ENCODE measurements at places on chromosomes 5 and 9.
A peak's percentile ranks its signal among the peaks of the same experiment; 100 is the strongest.

GRCh38 chr5:98402130-98402529, 371.3 kb upstream of the RGMB start:
- peak; percentile 58 for ATAC-seq

- ATAC-seq: no peak
Measured at GRCh38 chr9:120486347-120486746, 93.6 kb downstream of the CDK5RAP2 start.

DNA sequence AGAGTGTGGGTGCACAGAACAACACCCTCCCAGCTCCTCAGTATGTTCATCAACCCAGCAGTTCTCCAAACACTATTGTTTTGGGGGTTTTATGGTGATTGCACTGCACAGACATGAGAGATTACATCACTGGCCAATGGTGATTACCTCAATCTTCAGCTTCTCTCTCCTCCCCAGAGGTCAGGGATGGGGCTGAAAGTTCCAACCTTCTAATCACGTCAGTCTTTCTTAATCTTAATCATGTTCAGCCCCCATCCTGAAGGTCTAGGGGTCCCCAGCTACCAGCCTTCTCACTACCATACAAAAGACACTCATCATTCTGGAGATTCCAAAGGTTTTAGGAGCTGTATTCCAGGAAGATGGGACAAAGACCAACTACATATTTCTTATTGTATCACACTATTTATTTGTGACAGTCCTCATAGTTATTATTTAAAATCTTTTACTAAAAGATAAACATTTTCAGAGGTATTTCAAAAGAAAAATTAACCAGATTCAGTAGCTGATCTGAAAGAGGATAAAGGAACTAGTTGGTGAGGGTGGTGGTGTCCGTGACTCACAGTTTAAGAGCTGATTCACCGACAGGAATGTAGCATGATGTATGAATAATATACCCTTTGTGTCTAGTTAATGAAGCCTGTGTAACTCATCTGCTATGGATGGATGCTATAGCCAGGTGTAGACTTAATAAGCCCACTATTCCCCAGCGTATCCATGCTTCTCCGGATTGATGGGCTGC, 35.6 kb downstream of the RASEF start:
- peak; percentile 95 for ATAC-seq

GRCh38 chr5:176994460-176995121, 12.0 kb downstream of the UIMC1 start:
- ATAC-seq: no peak

- no peak for ATAC-seq
Measured at GRCh38 chr9:114151426-114151956, 3.8 kb upstream of the COL27A1 start.

DNA sequence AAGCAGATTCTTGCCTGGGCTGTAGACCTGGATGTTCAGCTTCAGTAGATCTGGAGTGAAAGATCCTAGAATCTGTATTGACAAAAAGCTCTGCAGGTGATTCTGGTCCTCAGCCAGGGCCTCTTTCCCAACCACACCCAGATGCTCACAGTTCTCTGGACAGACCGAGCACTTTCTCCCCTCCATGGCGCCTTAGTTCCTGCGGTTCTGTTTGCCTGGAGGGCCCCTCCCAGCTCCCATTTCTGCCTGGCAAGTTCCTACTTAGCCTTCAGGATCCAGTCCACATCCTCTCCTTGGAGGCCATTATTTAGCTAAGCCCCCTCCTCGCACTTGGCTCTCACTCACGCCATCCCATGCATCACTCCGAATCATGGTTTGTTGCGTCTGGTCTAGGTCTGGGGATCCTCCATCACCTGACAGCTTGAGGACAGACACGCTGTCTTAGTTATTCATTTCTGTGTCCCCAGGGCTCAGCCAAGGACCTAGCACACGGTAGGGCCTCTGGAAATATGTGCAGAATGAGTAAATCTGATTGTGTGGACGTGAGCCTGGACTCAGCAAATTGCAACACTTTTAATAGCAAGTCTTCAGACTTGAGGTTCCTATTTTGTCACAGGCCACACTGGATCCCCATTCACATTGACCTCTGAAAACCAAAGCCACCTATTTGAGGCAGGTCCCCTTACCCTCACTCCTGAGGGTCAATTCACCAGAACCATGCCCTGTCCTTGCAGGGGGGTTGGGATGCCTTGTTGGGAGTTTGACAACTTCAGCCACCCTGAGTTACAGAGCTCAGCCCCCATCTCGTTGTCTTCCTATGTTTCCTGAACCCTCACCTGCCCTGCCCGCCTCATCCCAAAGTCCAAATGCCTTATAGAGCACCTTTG, 50.7 kb downstream of the COL15A1 start:
- ATAC-seq: no peak

- ATAC-seq: no peak
Measured at GRCh38 chr9:134420281-134420845, 94.1 kb downstream of the RXRA start.

DNA sequence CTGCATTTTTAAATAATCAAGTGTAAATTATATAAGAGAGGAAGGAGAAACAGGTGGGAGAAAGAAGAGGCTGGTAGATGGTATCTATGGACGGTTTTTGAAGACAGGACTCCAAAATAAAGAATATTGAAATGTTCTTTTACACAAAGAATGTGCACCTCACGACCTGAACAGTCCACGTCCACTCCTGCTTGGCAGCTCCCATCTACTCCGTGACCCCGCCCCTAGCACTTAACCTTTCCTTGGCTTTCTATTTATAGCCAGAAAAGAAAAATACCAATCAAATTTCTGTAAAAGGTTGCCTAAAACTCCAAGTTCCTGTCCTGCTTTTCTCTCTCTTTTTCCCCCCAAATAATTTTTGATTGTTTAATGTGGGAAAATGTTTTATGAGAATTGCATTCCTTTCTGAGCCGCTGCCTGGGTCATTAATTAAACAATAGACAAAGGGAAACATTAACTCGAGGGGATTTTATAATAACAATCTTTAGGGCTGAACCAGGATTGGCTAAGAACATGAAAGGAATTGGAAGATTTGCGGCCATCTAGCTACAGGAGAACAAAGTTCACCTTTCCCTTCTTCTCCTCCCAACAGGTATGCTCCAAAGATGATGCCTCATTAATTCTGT, 173.6 kb upstream of the MAP3K1 start:
- no peak for ATAC-seq

- no peak for ATAC-seq
Measured at GRCh38 chr5:167658889-167659288, 632.6 kb upstream of the WWC1 start.

DNA sequence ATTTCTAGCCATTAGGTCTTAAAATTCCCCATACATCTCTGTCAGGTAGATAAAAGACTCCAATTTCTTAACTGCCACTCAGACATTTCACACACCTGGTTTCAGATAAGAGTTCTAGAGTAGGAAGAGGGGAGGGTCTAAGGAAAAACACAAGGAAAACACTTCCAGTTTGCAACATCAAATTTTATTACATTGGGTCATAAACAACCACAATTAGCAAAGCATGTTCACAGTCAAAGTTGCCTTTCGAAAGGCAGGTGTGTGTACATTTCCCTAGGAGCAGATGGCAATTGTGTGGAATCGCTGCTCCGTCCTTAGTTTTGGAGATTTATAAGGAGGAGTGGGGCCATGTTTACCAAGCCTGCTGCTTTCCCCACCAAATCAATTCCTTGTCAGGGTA, 120.8 kb downstream of the DMRT2 start:
- ATAC-seq: no peak

- peak; percentile 94 for ATAC-seq
Measured at GRCh38 chr9:99140685-99141314, 35.9 kb downstream of the TGFBR1 start.

GRCh38 chr5:73234204-73234555, 61.2 kb downstream of the TMEM174 start:
- ATAC-seq: no peak

GRCh38 chr9:108816037-108816436, 39.7 kb downstream of the ACTL7B start:
- ATAC-seq: no peak

DNA sequence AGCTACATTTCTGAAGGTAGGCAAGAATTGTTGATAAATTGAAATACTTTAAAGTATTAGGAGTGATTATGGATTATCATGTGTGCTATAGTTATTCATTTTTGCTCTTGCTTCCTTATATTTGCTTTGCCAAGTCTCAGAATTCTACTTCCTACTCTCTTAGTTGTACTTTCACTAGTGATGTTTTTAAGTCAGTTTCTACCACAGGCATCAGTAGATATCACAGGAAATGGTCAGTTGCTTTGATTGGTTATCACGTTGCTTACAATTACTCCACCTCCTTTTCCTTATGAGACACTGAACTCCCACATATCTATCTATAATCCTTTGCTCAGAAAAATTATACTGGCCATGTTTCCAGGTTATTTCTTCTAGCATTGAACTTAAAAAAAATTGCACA, 472.8 kb downstream of the DMRTA1 start:
- ATAC-seq: no peak

DNA sequence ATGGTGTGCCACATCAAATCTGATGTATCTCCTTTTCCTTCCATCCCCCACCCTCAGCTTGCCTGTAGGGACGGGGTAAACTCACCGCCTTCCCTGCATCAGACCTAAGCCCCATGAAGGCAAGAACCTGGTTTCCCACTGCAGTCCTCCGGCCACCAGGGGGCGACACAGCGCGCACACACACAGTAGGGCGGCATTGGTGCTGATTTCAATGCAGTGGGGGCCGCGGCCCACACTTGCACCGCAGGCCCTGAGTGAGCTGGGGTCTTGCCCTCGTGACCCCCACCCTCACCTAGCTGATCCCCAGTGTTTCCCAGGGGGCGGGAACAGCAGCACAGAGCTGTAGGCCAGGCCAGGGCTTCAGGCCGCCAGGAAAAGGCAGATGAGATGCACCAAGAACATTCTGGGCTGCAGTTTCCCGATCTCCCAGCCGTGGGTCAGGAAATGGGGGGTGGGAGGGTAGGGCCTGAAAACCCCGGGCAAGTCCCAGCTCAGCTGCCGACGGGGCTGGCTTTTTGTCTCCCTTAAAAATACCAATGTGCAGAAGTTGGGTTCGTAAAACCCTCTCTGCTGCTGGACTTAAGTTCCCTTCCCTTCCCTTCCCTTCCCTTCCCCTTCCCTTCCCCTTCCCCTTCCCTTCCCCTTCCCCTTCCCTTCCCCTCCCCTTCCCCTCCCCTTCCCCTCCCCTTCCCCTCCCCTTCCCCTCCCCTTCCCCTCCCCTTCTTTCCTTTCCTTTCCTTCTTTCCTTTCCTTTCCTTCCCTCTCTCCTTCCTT, 19.5 kb downstream of the FAM163B start:
- no peak for ATAC-seq

- ATAC-seq: peak; percentile 52
Measured at GRCh38 chr5:69493396-69494133, 975 bp downstream of the OCLN start.

DNA sequence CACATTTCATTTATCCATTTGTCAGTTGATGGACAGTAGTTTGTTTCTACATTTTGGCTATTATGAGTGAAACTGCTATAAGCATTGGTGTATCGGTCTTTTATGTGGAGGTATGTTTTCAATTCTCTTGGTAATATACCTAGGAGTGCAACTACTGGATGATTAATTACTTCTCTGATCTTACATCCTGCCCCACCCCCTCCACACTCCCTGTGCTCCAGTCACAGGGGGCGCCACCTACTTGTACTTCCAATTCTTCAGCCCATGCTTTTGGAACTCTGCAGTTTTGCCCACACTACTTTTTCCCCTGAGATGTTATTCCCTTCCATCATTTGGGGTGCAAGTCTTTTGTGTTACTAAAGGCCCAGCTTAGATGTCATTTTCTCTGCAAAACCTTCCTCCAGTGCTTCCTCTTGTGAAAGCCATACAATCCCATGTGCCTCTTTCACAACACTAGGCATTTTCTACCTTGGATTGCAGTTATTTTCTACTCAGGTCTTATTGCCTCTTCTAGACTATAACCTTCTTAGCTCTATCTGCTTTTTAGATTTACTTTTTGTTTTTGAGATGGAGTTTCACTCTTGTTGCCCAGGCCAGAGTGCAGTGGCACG, 42.1 kb downstream of the SEC61B start:
- ATAC-seq: no peak

- no peak for ATAC-seq
Measured at GRCh38 chr5:59241119-59241518, 652.4 kb downstream of the PDE4D start.

GRCh38 chr9:91503673-91504081, 80.0 kb upstream of the NFIL3 start:
- no peak for ATAC-seq

DNA sequence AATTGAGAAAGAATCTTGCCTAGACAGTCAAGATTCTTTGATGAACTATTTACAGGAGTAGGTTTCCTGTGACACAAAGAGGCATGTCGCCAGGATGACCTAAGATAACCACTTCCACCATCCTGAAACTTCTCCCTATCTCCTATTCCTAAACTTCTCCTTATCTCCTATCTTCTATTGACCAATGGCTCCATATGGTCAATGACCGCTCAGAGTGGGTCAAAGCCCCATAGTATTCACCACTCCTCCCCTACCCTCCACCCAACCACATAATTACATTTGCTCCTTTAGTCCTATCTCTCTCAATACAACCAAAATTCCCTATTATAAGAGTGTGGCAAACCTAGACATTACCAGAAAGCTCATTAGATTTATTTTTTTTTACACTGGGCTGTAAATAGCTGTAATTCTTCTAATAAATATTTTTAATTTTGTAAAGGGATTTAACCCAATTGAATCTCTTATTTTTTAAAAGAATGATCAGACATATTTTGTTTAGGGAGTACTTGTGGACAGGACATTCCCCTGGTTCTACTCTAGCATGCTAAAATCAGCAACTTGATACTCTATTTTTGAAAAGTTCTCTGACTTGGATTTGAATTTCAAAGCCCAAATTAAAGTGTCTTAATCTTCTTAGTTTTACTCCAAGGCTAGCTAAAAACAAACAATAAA, 416.0 kb upstream of the CCNH start:
- ATAC-seq: no peak

- no peak for ATAC-seq
Measured at GRCh38 chr5:87105577-87105976, 162.1 kb upstream of the RASA1 start.

DNA sequence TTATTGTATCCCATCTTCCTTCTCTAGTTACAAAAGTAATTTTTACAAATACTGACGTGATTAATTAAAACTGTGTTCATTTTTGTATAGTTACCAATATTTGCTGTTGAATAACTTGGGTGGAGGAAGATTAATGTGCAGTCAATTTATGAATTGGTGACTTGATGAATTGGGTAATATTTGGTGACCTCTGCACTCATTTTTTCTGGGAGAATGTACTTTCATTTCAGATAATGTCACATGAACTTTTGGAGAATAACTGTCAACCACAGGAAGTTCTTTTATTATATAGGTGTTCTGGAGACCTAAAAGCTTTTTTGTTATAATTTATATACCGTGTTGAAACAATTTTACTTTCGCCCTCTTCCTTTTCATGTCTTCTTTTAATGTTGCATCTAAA, 26.4 kb upstream of the FKTN start:
- no peak for ATAC-seq

- peak; percentile 40 for ATAC-seq
Measured at GRCh38 chr5:174344335-174344734, 298.8 kb downstream of the NSG2 start.

DNA sequence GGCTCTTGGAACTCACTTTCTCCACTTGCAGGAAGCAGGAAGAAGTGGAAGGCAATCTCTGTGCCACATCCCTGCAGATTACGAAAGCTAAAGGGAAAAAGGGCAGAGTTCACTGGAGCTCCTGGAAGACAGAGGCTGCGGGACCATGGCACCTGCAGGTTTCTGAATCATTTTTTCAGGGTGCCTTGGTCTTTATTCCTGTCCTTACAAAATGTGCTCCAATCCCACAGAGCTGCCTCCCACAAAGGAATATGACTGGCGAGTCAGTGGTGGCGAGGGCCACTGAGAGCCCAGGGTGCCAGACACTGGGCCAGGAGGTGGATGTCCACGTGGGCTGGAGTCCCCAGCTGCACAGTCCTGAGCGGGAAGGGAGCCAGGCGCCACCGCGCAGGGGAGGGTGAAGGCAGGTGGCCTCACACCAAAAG, 183.0 kb downstream of the FANCC start:
- no peak for ATAC-seq

Measured in SK-N-SH treated with all-trans-retinoic acid at 6 μM for 48 hours (cell line).